OCI-M1 (cell line): ENCODE measurements at places on chromosomes 7 and 10.

- no peak for DNase-seq
Measured at GRCh38 chr10:93060887-93061593, 442 bp downstream of the CYP26C1 start.

DNA sequence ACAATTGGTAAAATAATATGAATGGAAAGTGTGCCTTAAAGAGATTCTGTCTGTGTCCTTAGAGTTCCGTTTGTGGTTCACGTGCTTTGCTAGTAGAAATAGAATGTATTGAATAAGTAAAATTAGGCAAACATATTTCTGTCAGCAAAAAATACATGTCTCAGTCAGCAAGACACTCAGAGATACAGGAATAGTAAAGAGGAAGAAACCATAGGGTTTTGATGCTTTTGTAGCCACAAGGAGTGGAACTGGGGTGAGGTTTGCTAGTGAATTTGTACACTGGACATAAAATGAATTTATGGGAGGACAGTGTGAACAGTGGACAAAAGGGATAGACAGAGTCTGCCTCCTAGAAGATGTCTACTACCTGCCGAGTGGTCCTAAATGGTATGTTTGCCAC lies 289.2 kb upstream of the NRP1 start:
- DNase-seq = no peak

DNA sequence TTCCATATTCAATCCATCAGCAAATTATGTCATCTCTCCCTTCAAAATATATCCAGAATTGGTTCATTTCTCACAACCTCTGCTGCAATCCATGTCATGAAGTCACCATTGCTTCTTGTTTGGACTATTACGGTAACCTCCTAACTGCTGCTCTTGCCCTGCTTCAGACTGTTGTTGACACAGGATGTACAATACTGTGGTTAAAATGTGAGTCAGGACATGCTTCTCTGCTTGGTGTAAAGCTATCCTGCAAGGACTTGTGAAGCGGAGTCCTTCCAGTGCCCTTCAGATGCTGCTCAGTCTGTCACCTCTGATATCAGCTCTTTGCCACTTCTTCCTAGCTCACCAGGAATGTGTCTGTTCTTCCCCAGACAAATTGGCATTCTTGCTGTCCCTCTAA lies 10.4 kb upstream of the NXPH1 start:
- DNase-seq = no peak

- no peak for DNase-seq
Measured at GRCh38 chr7:41847151-41847550, 144.3 kb upstream of the INHBA start.

DNA sequence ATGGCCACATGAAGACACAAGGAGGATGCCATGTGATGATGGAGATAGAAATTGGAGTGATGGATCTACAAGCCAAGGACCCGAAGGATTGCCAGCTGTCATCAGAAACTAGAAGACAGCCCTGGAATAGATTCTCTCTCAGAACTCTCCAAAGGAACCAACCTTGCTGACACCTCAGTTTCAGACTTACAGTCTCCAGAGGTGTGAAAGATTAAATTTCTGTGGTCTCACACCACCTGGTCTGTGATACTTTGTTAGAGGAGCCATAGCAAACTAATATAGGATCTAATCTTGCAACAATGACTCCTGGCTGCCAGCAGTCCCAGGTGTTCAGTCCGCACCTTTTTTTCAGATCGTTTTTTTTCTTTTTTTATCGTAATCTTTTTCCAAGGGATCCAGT lies 647.3 kb upstream of the GHITM start:
- no peak for DNase-seq

- DNase-seq = no peak
Measured at GRCh38 chr7:129557686-129558481, 53.6 kb upstream of the NRF1 start.

DNA sequence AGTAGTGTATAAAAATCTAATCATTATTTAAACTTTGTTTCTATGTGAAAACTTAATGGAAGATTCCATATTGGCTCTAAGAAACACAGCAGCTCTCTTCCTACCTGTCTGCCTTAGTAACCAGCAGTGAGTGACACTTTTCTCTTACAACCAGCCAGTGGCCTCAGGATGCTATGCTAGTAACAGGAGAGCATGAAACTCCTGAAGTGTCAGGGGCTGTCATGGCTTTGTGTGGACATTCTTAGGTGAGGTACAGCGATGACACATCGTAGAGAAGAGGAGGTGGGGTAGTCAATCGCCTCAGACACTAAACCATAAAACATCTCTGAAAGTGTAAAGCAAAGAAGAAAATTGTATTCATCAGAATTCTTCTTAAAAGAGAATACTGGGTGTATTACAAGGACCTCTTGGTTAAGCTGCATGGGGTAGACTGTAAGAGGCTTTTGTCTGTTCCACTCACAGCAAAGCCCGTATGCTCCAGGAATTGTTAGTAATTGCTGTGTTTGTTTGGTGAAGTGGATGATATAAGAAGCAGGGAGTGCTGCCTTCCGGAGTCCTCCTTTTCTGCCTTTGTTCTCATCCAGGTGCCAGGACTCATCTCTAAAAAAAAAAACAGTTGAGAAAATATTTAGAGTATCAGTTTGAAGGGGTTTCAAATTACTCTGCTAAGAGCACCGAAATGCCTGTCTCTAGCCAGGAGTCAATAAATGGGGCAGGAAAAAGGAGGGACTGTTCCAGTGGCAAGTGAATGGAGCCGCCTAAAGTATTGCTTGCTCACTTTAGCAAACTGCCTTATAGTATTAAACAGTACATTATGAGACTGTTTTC lies 518.8 kb downstream of the CNTNAP2 start:
- no peak for DNase-seq

DNA sequence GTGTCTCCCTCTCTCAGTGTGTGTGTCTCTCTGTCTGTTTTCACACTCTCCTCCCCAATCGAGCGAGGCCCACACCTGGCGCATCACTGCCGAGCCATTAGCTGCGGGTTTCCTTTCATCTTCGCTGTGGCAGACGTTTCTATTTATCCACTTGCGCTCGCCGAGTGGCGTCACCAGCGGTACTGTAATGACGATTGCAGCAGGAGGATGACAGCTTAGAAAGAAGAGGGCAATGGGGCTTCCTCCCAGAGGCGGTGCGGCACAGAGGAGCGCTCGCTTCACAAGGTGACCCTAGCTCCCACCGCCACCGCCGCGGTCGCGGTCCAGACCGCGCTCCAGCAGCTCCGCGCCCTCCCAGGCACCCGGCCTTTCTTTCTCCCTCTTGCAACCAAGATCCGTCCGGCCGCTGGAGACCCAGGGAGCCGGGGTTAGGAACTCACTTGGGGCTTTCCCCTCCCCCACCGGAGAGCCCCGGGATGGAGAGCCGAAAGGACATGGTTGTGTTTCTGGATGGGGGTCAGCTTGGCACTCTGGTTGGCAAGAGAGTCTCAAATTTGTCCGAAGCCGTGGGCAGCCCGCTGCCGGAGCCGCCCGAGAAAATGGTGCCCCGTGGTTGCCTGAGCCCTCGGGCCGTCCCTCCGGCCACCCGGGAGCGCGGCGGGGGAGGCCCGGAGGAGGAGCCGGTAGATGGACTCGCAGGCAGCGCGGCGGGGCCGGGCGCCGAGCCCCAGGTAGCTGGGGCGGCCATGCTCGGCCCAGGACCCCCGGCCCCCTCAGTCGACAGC lies at the start of gene EVX1:
EVX1 (plus strand) TSS at position 248 of the 785 bp plus-strand sequence; CDS start at position 477, 229 bp downstream.
- DNase-seq = no peak

DNA sequence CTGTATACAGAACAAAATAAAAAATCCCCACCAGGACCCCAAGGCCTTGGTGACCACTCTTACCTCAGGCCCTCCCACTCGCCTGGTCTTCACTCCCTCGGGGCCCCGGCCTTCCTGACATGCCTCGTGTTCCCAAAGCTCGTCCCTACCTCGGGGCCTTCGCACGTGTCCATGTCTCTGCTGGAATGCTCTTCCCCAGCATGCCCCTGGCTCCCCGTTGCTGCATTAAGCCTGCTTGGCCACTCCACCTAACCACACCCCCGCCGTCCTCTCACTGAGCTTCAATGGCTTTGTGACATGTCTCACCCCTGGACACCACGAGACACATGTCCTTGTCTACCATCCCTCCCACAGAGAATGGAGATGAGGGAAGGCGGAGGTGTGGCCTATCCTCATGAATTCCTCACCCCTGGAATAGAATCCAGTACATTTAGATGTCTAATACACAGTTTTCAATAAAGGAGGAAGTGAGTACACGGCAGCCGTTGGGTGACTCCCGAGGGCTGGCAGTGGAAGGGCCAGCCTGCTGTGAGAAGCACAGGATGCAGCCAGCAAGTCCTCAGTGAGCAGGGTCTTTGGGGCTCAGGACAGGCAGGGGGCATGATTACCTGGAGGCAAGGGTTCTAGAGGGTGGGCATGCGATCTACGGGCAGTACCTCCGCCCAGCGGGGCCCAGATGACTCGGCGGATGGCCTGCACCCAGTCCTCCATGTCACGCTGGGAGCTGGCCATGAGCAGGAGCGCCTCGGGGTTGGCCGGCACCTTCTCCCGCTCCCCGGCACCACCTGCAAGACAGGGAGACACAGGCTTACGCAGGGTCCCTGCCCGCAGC lies 125.7 kb downstream of the ARHGAP22 start:
- DNase-seq = no peak

DNA sequence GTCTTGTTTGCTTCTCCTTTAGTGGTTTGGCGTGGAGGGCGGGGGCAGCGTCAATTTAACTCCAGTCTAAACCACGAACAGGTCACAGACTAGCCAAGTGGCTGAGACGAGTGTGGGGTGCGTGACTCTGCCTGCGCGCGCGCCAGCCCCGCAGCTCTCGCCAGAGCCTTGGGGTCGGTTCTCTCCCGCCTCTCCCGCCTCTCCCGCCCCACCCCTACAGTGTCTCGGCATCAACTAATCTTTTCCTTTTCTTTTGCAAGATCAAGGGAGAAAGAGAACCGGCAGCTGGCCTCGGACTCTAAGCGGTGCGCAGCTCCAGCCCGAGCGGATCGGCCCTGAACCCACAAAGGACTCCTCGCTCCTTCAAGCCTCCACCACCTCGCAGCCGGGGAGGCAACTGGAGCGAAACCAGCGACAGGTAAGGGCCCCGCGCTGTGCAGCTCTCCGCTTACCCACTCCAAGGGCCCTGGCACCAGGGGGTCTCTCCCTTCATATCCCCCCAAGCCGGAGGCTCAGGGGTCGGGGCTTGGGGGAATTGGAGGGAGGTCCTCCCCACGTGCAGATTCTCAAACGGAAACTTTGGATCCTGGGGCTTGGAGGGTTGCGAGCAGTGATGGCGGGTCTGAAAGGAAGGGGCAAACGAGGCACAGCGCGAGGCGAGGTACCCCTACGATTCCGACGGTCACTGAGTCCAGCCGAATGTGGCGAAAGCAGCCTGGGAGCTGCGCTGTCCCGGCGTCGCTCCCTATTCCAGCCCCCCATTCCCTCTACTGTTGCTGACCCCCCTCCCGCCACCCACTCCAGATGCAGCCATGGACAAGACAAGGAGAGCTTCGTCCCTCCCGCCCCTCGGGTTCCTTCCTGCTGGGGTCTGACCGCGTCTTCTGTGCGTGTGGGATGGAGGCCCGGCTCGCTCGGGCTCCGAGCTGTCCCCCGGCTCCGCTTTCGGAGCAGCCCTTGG lies 829 bp downstream of the CHRM2 start:
- DNase-seq = no peak

DNA sequence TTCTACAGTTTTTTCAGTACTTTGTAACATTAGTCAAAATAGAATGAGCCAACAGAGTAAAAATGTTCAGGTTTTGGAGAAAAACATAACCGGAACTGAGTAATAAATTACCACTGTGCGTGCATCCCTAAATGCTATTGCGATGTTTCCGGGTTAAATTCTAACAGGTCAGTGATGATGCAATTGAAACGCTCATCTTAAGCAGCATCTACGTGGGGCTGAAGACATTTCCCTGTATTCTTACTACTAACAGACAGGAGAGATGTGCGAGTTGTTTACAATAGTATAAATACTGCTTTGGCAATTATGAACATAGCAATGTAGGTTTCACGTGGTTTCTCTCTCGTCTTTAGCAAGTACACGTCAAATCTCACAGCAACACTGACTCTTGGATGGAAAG lies 149.4 kb downstream of the USP6NL start:
- DNase-seq = no peak

- no peak for DNase-seq
Measured at GRCh38 chr10:3691482-3691881, 93.5 kb downstream of the KLF6 start.

- DNase-seq = peak; percentile 90
Measured at GRCh38 chr10:119750391-119751230, 24.8 kb downstream of the INPP5F start.

- DNase-seq = no peak
Measured at GRCh38 chr10:51106311-51106945, 32.1 kb downstream of the PRKG1 start.

DNA sequence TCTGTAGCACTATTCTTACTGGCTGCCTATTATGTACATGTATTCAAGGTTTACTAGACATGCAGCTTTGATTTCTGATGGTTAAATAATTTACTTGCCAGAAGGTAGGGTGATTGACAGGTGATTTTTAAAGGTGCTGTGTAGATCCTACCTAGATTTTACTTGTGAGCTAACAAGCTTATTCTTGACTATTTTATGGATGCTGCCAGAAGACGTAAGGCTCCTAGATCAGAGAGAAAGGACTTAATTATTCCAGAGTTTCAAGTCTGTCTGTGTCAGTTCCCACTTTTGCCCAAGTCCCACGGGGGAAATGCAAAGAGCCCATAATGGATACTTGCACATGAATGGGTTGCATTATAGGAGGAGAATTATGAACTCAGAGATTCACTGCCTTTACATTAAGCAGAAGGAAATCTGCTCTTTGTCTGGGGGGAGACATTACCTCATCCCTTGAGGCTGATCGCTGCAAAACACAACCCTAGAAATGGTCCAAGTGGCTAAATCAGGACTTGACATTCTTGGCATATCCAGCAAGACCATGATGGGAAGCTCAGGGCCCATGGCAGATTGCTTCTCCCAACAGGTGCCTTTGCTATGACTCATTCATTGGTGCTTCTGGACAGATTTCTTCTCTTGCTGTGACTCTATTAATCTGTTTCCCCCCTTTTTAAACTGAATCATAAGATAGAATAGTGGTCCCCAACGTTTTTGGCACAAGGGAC lies 32.1 kb downstream of the GPR158 start:
- no peak for DNase-seq
